Left ventricle myocardium inferior (tissue), 1 donor: ENCODE measurements at places on chromosomes 2 and 18. TPM values are rescaled to one million over a fixed set of nuclear protein-coding genes. Genes with fewer than 3 reads are reported as not detected.

The SLC4A5 gene
- total RNA-seq: 2.3 TPM

The CAVIN2 gene
- total RNA-seq: 93.9 TPM

The NT5DC4 gene
- total RNA-seq: not detected

The PLCL1 gene
- 78.6 TPM for total RNA-seq

The TXNDC2 gene
- total RNA-seq: not detected

The CAMKMT gene
- total RNA-seq: 4.8 TPM

The MITD1 gene
- total RNA-seq: 16.0 TPM

The TEKT4 gene
- not detected for total RNA-seq

The YIPF4 gene
- total RNA-seq: 70.1 TPM

The HJURP gene
- 0.36 TPM for total RNA-seq

The NAT8 gene
- not detected for total RNA-seq

The STARD6 gene
- not detected for total RNA-seq

The IL18RAP gene
- 0.30 TPM for total RNA-seq

The KLHL14 gene
- not detected for total RNA-seq

The ENOSF1 gene
- total RNA-seq: 24.4 TPM

The ZNF892 gene
- total RNA-seq: 4.0 TPM

The SERPINB4 gene
- not detected for total RNA-seq

The CELF4 gene
- 0.60 TPM for total RNA-seq

The FECH gene
- 37.0 TPM for total RNA-seq

The VSNL1 gene
- 15.8 TPM for total RNA-seq

The RAD51AP2 gene
- 0.14 TPM for total RNA-seq

The MPHOSPH10 gene
- total RNA-seq: 20.7 TPM

The C2orf72 gene
- total RNA-seq: 0.05 TPM

The AGXT gene
- total RNA-seq: not detected

The CUL3 gene
- total RNA-seq: 74.4 TPM

The RGPD4 gene
- total RNA-seq: not detected

The SNED1 gene
- 6.1 TPM for total RNA-seq

The EVX2 gene
- total RNA-seq: not detected

The STON1 gene
- total RNA-seq: 6.9 TPM

The TRABD2A gene
- total RNA-seq: 0.49 TPM

The HOXD11 gene
- total RNA-seq: not detected

The KCNS3 gene
- 4.0 TPM for total RNA-seq

The CIAO1 gene
- total RNA-seq: 68.6 TPM

The EPAS1 gene
- total RNA-seq: 205 TPM

The SCYGR3 gene
- total RNA-seq: not detected

The APOB gene
- 9.1 TPM for total RNA-seq
